Stimulated activated CD8-positive, alpha-beta memory T cell treated with anti-CD3 and anti-CD28 coated beads, Interleukin-7, amount 100 ng/mL, for 4 hours (primary cell): ENCODE measurements at places on chromosomes 3 and 15.

DNA sequence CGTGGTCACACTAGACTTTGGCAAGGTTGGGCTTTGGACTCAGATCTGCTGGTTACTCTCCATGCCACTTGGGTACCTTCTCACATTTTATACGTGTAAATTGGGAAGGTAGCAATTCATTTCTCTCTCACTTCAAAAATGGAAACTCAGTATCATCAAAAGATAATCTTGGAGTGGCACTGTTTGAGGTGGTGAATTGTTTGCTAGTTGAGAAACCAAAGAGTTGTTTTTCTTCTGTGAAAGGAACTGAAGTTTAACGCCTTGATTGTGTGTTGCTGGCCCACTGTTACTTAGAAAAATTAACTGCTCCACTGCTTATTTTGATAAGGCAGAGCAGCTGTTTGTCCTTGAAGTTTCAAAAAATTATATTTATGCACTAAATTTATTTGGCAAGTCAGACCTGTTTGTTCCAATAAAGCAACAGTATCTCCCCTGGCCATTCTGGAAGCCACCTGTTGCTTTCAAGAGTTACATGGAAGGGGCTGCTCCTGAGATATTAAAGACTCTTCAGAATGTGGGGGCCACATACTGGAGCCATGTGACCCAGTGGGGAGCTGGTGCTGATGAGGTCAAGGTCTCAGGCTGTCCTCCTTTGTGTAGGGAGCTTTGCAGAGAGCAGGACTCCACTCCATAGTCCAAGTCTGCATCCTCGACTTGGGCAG is 16.2 kb downstream of the PLCL2 start:
- no peak for DNase-seq

DNA sequence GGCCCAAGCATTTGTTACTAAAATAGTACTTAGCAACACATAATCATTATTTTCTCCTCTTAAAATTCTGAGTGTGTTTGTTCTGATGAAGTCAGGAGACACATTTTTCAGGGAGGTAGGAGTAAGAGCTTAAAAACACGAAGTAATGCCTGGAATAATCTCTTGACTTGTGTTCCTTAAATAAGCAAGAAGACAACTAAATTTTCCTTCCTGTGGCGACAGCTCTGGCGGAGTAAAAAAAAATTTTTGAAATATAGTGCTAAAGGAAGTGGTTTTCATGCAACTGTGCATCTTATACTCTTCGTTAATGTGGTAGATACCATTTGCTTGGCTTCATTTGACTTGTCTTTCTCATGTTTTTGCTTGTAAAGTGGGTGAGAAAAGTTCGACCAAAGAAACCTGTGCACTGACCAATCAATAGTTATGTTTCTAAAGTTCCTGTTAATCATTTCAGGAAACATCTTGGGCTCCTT is 11.1 kb upstream of the MBNL1 start:
- no peak for DNase-seq

DNA sequence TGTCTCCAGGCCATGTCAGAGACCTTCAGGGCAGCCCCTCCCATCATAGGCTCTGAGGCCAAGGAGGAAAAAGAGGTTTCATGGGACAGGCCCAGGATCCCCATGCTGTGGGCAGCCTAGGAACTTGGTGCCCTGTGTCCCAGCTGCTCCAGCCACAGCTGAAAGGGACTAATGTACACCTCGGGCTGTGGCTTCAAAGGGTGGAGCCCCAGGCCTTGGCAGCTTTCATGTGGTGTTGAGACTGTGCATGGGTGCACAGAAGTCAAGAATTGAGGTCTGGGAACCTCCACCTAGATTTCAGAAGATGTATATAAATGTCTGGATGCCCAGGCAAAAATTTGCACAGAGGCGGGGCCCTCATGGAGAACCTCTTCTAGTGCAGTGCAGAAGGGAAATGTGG is 6.6 kb upstream of the SSR3 start:
- DNase-seq: no peak

- no peak for DNase-seq
These were observed 328.5 kb downstream of the RBMS3 start for GRCh38 chr3:29609328-29609811.

- no peak for DNase-seq
These were observed 975.4 kb downstream of the ZPLD1 start for GRCh38 chr3:103410231-103410630.
